ENCODE measurements at places on chromosomes 11 and 22.
A peak's percentile ranks its signal among the peaks of the same experiment; 100 is the strongest.

GRCh38 chr11:113884361-113884836 is 9.0 kb upstream of the USP28 start:
- DNase-seq = no peak

DNA sequence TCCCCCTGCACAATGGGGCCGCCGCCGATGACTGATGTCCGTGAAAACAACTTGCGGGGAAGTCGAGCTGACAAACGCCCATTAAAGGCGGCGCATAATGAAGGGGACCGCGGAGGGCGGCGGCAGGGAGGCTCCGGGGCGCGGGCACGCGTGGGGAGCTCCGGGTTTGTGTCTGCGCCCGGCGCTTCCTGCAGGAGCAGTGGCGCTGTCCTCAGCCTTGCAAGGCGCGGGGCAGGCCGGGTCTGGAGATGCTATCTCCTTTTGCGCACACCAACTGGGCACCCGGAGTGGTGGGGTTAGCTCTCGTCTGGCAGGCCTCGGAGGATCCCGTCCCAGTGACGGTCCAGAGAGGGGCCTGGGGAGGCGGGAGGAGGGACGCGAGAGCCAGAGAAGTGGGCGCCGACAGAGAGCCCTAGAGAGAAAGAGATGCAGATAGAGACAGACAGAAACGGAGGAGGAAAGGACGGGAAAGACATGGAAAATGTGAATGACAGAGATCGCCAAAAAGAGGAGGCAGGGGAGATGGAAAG is 390 bp upstream of the FGF3 start:
- DNase-seq = no peak

GRCh38 chr11:46229230-46229629 is 48.2 kb upstream of the CREB3L1 start:
- DNase-seq = no peak

DNA sequence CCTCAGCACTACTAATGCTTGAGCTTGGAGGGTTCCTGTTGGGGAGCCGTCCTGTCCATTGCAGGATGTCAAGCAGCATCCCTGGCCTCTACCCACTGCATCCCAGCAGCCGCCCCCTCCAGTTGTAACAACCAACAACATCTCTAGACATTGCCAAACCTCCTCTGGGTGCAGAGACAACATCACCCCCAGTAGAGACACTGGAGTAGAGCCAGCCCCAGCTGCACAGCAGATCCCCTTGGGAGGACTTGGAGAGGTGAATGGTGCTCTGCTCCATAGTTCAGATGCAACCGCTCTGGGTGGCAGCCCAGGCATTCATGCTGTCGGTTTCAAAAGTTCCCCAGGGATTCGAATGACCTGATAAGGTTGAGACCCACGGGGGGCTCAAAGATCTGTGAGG is 259.0 kb downstream of the MN1 start:
- DNase-seq = no peak

DNA sequence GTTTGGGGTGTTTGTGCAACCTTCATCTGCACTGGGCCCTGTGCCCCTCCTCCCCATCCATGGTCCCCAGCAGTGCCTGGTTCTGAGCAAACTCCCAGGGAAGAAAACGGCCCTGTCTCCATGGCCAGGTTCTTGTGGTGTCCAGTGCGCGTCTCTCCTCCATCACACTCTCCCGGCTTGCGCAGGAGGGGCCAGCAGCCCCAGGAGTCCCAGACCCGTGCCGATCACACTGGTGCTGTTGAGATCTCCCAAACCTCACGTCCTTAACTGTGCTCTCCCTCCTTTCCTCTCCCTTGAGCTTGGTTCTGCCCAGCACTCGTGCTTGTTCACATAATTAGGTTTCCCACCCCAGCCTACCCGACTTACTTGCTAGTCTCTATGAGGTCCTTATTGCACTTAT is 10.9 kb upstream of the GRK2 start:
- no peak for DNase-seq

- no peak for DNase-seq
These were observed 10.4 kb downstream of the SEPTIN3 start for GRCh38 chr22:41979423-41980250.

DNA sequence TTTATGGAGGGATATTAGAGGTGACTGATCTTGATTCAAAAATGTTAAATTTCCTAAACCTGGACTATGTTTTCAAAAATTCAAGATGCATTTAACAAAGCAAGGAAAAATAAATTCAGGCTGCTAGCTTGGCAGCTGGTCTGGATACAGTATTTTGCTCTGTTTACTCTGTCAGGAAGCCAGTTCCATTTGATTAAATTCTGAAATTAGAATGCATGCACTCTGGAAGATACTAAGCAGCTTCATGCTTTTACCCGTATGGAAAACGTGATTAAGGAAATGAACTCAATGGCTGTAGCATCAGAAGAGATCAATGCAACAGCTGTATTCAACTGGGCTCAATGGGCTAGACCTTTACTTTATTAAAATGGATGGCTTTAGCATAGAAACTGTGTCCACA is 14.2 kb downstream of the C11orf71 start:
- DNase-seq = no peak

DNA sequence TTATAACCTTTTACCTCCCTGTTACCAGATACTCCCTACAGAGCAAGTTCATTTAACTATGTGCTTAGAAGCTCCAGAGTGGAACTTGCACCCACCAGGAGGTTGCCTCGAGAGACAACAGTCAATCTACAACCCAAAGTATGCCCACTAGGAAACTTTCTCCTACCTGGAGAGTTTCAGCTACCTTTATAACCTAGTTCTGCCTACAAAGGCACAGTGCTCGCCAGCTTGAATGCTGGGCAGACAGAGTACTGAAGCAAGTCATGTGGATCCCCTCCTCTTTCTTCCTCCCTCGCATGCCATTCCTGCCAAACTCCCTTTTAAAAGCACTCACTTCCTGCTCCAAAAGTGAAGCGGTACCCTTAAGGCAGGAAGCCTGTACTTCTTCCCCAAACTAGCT is 258.9 kb downstream of the SWAP70 start:
- no peak for DNase-seq

DNA sequence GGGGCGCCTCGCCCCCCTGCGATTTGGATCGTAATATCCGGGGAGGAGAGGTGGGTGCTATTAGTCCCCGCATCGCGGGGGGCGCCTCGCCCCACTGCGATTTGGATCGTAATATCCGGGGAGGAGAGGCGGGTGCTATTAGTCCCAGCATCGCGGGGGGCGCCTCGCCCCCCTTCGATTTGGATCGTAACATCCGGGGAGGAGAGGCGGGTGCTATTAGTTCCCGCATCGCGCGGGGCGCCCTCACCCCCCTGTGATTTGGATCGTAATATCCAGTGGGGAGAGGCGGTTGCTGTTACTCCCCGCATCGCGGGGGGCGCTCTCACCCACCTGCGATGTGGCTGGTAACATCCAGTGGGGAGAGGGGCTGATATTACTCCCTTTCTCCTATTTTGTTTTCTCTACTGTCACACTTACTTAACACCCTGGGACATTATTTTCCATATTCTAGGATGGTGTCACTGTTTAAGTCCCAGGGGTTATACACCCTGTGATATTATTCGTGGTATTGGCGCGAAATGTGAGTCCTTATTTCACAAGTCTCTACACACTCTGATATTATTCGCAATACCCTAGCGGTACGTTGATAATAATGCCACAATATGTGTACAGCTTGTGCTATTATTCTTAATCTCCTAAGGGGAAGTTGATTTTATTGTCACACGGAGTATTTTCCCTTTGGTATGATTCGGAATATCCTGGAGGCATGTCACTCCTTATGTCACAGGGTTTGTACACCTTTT is 57.8 kb upstream of the ALDH3B2 start:
- DNase-seq = no peak

- DNase-seq = no peak
These were observed 22.2 kb downstream of the OR51V1 start for GRCh38 chr11:5178046-5178837.

GRCh38 chr22:46449116-46449691 is 88.2 kb downstream of the CELSR1 start:
- DNase-seq = no peak

DNA sequence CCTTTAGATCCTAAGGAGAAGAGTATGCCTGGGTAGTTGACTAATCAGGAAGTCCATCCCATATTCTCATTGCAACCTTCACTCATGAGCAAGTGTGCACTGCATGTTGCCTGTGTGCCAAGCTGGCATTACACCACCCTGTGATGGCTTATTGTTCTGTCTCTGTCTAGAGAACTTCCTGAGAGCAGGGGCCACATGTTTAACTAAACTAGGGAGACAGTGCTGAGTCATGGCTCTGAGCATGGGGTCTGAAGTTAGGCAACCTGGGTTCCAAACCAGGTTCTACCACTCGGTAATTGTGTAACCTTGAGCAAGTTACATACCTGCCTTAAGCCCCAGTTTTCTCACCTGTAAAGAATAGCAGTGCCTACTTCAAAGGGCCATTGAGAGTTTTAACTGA is 39.6 kb downstream of the CSNK2A3 start:
- no peak for DNase-seq

GRCh38 chr22:44975427-44976262 is 34.2 kb downstream of the PHF21B start:
- DNase-seq = peak; percentile 16

GRCh38 chr22:38243007-38243765 is 29.6 kb downstream of the TMEM184B start:
- no peak for DNase-seq

DNA sequence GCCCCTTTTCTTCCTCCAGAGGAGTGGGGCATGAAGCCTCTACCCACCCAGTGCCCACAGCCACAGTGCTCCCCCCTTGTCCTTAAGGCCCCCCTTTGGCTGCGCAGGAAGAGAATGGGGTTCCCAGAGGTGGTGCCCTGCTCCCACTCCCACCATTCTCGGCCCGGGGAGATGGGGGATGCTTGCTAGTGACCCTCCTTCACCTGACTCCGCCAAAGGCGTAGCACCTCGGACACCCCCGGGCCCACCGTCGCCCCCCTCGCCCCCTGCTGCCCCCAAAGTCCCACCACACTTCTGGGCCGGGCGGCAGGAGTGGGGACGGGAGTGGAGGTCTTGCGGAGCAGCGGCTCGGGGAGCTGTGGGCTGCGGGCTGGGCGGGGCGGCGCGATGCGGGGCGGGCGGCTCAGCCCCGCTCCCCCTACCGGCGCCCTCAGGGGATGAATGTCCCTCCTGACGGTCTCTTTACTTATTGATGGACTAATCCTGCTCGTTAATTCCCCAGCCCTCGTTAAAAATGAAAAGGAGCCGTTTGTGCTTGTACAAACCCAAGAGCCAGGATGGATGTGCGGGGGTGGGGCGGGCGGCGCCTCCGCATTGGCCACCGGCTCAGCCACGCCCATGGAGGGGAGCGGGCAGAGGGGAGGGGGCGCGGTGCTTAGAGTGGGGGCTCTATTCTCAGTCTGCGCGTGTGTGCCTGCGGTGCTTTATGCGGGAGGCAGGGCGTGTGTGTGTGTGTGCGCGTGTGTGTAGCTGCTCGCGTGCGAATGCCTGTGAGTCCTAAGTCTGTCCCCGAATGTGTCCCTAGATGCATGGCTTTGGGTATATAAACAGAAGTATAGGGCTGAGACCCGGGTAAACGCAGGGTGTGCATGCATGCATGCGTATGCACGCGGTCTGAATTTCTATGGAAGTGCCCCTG is 25.6 kb downstream of the SYT7 start:
- DNase-seq = no peak

GRCh38 chr11:68258363-68258765 is 13.4 kb downstream of the C11orf24 start:
- DNase-seq = no peak

- no peak for DNase-seq
These were observed 188.9 kb upstream of the SESN3 start for GRCh38 chr11:95419915-95420314.

- DNase-seq = no peak
These were observed 10.5 kb downstream of the SLC43A3 start for GRCh38 chr11:57416436-57416835.

- DNase-seq = no peak
These were observed 40.6 kb upstream of the SLC37A2 start for GRCh38 chr11:125022551-125022950.

DNA sequence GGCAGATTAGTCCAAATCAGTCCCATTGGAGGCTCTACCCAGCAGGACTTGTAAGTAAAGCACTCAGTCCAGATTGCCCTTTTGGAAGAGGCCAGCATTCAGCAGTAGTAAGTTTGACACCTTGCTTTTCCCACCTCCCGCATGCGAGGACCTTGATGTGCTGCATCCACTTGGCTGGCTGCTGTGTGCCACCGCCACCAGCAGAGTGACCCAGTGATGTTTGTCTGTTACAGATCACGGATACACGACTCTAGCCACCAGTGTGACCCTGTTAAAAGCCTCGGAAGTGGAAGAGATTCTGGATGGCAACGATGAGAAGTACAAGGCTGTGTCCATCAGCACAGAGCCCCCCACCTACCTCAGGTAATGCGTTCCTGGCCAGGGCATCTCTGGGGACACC is 6.6 kb downstream of the SMARCB1 start:
- DNase-seq = no peak

DNA sequence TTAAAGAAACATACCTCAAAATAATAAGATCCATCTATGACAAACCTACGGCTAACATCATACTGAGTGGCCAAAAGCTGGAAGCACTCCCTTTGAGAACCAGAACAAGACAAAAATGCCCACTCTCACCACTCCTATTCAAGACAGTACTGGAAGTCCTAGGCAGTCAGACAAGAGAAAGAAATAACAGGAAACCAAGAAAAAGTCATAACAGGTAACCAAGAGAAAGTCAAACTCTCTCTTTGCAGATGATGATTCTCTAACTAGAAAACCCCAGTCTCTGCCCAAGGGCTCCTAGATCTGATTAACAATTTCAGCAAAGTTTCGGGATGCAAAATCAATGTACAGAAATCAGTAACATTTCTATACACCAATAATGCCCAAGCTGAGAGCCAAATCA is 35.6 kb downstream of the TMEM123 start:
- DNase-seq = no peak

GRCh38 chr11:26780376-26781085 is 58.7 kb upstream of the SLC5A12 start:
- DNase-seq = no peak
